ENCODE measurements at places on chromosomes 6 and 20.

DNA sequence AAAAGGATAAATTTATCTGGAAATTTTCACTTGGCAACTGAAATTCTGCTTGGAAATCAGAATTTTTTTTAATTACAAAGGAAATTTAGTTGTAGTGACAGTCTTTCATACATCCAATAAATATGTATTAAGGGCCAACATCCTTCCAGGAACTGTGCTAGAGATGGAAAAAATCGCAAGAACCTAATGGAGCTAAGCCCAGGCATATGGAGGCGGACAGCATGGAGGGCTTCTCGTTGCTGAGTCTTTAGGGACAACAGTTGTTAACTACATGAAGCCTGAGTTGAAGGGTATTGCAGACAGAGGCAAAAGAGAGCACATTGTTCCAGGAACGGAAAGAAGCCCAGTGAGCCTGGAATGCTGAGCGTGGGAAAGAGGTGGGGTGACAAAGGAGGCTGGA is 208.9 kb downstream of the IBTK start:
- no peak for DNase-seq

- no peak for DNase-seq
Observed at GRCh38 chr6:131372535-131372934, 200.5 kb upstream of the ARG1 start.

- DNase-seq: no peak
Observed at GRCh38 chr6:86775893-86776292, 161.4 kb upstream of the HTR1E start.

DNA sequence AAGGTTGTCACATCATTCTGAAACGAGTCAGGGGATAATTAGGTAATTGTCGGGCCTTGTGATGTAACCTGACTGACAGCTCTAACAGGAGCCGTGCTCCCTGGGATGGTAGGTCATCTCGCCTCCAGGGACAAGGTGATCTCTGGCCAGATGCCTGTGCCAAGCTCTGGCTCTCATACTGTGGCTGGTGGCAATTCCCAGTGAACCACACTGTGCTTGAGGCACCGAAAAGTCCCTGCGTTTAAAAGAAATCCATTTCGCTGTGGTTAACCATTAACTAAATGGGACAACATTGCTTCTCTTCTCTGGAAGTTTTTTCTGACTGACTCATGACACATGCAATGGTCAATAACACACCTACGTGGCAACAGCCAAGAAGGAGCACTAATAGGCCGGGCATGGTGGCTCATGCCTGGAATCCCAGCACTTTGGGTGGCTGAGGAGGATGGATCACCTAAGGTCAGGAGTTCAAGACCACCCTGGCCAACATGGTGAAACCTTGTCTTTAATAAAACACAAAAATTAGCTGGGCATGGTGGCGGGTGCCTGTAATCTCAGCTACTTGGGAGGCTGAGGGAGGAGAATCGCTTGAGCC is 669.2 kb downstream of the PRKN start:
- DNase-seq: no peak

GRCh38 chr6:39214120-39214813 is 15.0 kb downstream of the KCNK5 start:
- no peak for DNase-seq

DNA sequence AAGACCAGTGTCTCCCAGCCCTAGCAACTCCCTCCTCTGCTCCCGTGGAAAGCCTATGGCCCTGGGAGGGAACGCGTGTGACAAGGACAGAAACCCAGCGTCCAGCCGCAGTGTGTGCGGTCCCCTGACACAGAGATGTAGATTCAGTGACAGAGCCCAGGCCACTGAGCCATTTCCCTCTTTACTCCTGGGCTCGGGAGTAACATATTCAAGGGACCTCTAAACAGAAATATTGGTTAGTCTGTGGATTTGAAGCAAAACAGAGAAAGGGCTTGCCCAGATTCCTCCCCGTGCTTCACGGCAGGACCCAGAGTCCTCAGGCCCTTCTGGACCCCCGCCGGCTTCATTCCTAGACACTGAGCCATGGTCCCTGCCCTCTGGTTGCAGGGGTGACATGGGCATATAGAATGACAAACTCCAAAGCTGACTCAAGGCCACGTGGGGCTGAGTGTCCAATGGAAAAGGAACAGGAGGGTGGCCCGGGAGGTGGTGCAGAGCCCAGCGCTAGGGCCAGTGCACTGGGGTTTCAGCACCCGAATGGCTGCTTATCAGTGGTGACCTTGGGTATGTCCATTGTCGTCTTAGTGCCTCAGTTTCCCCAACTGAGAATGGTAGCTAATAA is 248.2 kb downstream of the QKI start:
- no peak for DNase-seq

DNA sequence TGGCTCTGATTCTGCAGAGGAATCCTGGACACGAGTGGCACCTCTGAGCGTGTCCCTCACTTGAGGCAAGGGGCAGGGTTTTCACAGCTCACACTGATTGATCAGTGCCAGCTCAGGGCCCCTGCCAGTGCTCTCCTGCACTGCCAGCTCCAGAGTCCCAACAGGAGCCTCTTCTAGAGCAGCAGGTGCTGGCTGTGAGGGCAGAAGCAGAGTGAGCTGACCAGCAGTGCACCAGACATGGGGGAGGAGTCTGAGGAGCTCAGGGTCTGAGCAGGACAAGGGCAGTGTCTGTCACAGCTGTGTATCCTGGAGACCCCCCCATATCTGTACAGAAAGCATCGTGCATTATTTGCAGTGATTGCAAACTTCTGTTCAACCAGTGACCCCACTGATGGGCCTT is 31.5 kb upstream of the THBS2 start:
- DNase-seq: no peak

GRCh38 chr20:41166201-41167117 is 29.1 kb downstream of the PLCG1 start:
- DNase-seq: no peak

DNA sequence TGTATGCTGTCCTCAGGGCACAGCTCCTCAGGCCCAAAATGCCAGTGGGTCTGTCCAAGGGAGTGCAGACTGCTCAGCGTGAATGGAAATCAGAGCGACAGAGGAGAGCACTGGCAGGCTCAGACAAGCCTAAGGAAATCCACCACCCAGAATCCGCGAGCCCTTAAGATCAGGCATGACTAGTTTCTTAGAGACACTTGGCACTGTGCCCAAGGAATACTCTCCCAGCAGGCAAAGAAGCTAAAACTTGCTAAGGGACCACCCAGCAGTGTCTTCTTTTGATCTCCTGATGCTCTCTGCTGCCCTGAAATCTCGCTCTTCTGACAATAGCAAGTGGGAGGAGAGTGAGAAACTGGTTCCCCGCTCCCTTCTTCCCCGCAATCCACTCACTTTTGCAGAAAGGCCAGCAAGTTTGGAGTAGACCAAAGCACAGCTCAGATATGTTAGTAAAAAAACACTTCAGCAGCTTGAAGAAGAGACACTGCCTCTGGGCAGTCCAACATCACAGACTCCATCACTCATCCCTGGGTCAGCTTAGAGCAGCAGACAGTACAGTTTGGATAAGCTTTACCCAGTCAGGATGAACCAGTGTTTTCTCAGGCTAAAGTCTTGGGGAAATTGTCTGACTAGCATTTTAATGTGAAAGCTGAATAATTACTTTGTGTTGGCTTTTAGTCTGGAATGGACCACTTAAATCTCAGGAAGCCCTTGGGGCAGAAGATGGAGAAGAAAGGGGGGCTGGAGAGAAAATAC is 32.4 kb downstream of the TRAF3IP2 start:
- no peak for DNase-seq

GRCh38 chr6:15561447-15562199 is 101.2 kb downstream of the DTNBP1 start:
- DNase-seq: no peak

GRCh38 chr6:41374618-41375590 is 39.5 kb downstream of the NCR2 start:
- no peak for DNase-seq

DNA sequence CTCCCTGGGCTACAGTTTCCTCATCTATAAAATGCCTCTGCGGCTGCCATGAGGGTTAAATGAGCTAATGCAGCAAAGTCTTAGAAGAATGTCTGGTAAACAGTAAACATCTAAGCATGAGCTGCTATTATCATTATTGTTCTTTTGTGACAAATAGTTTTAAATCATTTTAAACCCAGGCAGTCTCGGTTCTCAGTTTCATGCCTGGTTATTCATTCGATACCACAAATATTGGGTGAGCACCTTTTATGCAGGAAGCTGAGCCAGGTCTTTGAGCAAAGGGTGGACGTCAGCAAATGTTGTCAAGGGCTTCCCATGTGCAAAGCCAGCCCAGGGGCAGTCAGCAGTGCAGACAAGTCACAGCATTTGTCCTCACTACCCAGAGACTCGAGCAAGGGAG is 128.7 kb downstream of the NFATC2 start:
- no peak for DNase-seq

DNA sequence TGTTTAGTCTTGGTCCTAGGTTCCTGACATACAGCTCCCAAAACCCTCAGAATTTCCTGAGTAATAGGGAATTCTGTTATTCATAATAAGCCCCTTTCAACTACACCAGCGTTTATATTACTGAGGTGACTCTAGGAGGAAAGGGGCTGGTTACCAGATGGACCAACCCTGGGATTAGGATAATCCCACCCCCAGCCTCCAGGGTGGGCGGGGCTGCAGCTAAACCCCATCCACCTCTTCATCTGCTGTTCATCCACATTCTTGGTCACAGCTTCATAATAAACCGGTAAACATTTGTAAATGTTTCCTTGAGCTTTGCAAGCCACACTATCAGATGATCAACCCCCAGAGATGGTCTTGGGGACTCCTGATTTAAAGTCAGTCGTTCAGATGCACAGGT is 38.3 kb downstream of the NINL start:
- DNase-seq: no peak

- no peak for DNase-seq
Observed at GRCh38 chr6:6766230-6766905, 177.8 kb downstream of the LY86 start.

GRCh38 chr6:108661430-108661829 is 100.7 kb downstream of the FOXO3 start:
- DNase-seq: no peak

GRCh38 chr6:54801669-54802068 is 44.9 kb upstream of the FAM83B start:
- DNase-seq: no peak

- DNase-seq: no peak
Observed at GRCh38 chr20:48919336-48919881, 2.1 kb upstream of the ARFGEF2 start.

DNA sequence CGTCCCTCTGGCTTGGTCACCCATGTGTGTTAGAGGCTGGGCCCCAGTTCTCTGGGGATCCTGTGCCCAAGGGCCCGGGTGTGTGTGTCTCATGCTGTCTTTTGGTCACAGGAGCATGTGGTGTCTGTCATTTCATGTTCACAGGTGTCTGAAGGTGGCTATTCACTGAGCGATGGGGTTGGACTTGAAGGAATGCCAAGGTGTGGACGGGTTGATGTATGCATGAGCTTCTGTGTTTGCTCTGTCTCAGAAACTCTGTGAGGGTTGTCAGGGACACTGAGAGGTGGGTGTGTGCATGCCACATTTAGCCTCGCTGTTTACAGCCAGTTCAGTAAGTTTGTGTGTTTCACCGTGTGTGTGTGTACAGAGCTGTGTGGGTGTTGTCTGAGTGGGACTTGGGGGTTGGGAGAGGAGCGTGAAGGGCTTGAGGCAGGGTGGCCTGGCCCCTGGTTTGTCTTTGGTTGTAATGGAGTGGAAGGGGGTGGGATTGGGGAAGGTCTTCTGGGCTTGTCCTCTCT is 1.2 kb downstream of the DDR1 start:
- DNase-seq: no peak

GRCh38 chr6:125157725-125158124 is 4.2 kb downstream of the TPD52L1 start:
- DNase-seq: no peak

DNA sequence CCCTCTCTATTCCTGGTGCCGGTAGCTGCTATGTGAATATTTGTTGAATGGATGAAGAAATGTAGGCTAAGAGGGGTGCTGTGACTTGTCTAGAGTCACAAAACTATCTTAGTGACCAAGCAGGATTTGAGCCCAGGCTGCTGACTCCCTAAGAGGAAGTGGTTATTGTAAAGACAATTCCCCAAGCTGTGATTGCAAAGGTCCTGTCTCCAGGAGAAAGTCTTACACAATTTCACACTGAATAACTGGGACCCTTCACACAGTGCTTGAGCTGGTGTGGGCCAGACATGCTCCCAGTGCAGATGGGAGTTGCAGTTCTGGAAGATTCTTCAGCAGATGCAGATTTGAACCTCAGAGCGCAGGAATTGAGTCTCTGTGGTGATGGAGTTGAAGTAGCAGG is 38.1 kb downstream of the IYD start:
- no peak for DNase-seq

- DNase-seq: no peak
Observed at GRCh38 chr6:154390034-154390433, 33.4 kb upstream of the IPCEF1 start.

DNA sequence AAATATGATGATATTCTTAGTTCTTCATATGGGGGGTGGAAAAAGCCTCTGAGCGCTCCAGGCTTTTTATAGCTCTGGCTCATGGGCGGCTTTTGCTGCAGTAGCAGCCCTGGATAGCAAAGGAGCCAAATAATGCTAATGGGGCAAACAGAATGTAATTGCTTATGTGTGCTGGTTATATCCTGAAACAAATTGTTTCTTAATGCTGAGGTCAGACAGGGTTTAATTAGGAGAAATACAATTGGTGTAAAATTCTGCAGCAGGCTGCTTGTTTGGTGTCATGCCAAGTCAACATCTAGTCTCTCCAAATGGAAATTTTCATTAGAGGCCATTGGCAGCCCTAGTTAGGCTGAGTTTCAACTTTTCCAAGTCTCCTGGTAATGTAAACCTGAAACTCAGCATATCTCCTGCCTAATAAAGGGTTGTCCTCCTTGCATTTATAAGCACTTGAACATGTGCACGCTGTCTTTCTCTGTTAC is 530.1 kb upstream of the NOX3 start:
- DNase-seq: no peak

GRCh38 chr6:95517568-95517967 is 59.8 kb upstream of the MANEA start:
- DNase-seq: no peak

GRCh38 chr6:163695414-163695864 is 280.9 kb downstream of the QKI start:
- no peak for DNase-seq

DNA sequence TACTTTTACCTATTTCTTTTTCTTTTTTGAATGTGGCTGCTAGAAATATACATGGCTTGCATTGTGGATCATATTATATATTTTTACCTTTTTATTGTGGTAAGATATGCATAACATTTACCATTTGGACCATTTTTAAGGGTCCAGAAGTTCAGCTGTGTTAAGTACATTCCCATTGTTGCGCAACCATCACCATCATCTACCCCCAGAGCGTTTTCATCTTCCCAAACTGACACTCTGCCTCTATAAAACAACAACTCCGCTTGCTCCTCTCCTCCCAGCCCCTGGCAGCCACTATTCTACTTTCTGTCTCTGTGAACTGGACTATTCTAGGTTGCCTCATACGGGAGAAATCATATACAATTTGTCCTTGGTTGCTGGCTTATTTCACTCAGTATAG is 28.2 kb upstream of the CCN5 start:
- DNase-seq: no peak

DNA sequence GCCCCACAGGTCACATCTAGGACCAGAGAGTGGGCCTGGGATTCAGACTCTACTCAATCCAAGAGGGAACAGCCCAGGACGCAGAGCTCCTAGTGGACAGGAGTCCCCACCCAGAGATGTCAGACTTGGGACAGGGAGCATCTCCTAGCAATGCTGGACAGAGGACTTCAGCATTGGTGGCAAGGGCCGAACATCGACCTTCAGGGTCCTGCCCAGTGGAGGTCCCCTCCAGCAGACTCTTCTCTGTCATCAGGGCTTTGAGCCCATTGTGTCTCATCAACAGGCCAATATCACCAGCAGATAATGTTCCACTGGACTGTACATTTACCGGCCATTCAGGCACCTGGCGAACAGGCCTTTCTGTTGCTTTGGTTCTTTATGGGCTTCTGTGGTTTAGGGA is 159.8 kb upstream of the SNX9 start:
- DNase-seq: no peak

All from stimulated activated CD4-positive, alpha-beta T cell treated with anti-CD3 and anti-CD28 coated beads, Interleukin-2, amount 100 ng/mL, for 4 hours (primary cell).